ENCODE measurements at places on chromosomes 12 and 14.

DNA sequence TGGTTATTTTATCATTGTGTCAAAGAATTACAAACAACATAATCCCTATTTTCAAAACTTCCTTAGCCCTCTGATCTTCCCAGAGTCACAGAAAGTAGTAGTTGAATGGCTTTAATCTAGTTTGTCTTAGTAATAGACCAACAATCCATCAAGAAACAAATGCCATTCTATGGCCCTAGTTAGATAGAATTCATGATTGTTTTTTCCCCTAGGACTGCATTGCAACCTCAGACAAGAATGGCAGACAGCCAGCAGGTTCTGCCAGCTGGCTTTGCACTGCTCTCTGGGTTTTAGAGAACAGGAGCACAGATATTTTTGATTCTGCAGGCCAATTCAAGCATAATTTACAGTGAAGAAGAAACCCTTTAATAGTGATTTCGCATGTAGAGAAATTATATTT is 33.8 kb downstream of the SYT1 start:
- DNase-seq, result no peak

DNA sequence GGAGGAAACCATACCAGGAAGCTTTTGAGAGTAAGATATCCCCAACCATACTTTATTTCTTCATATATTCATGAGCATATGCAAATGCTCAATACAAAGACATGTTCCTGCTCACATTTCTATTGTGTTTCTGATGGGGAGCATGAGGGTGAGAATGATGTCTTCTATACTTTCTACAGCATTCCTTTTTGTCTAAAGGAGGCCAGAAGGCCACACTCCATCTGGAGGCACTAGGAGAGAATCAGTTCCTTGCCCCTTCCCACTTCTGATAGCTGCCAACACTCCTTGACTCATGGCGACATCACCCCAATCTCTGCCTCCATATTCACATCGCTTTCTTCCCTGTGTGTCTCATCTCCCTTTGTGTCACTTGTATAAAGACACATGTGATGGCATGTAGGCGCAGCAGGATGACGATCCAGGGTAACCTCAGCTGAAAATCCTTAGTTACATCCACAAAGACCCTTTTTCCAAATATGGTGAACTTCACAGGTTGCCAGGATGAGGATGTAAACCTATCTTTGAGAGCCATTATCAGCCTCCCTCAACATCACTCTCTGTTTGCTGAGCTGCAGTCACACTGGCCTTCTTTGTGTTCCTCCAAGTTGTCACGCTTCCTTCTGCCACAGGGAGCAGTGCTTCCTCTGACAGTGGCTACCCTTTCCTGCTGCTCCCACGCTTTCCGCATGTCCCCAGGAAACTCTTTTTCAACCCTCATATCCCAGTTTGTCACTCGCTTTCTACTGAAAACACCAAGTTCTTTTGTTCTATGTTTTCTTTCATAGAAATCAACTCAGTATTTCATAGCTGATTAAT is 96.9 kb downstream of the STXBP6 start:
- no peak for DNase-seq

DNA sequence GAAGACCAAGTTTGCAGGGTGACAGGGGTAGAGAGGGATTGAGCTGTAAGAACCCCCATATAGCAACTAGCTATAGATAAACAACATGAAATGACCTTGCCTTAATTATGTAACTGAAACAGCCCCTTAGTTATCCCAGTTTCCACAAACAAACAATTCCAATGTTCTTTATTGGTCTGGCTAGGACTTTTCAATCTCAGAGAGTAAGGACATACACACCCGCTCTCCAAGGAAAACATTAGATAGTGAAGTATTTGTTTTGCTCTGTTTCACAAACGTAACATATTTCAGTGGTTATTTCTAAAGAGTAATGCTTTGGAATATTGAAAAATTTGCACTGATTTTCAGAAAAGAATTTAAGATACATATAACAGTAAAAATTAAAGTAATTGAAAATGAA is 51.6 kb upstream of the GTF2A1 start:
- no peak for DNase-seq

- no peak for DNase-seq
Observed at GRCh38 chr12:19894050-19894449, 454.8 kb downstream of the AEBP2 start.

GRCh38 chr12:132566516-132567131 is 43.8 kb downstream of the LRCOL1 start:
- no peak for DNase-seq

DNA sequence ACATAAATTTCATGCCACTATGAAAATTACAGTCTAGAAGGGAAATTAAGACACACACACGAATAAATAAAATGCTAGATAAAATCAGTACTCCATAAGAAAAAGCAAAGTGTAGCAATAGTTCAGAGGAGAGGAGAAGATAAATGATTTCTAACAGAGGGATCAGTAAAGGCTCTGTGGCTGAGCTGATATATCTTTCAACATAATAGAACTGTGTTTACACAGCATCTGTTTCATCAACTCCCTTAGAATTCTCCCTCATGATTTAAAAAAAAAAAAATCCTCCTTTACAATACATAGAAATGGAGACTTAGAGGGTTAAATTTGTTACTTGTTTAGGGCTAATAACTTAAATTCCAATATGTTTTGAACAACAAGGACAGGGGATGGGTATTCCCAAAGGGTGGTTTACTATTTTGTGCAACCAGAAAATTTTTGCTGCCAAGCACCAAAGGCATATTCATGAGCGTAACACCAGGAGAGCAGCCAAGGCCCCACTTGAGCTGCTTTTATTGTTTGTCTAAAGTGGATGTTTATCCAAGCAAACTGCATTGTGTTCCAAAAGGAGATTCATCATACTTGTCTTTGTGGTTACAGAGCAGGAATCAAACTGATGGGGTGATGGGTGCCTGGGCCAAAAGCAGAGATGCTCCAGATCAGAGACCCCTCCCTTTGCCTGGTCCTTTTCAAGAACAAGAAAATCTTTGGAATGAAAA is 162.7 kb downstream of the BMP4 start:
- DNase-seq, result no peak

DNA sequence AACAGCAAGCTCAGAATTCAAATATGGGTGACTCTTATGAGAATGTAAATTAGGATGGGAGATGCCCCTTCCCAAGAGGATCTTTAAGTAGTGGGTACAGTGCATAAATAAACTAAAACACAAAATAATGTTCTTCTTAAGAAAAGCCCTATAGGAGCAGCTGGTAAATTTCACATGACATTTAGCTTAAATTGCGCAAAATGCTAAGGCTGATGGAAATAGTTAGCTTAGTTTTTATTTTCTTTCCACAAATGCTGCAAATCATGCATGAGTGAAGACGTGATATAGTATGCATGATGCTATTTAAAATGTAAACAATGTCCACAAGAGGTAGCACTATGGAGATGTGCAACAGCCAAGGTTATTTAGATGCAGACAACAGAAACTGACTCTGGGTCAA is 328.1 kb downstream of the ATP23 start:
- no peak for DNase-seq

GRCh38 chr12:12156116-12156515 is 85.4 kb downstream of the BCL2L14 start:
- no peak for DNase-seq

- no peak for DNase-seq
Observed at GRCh38 chr12:107242189-107242588, 148.8 kb upstream of the CRY1 start.

DNA sequence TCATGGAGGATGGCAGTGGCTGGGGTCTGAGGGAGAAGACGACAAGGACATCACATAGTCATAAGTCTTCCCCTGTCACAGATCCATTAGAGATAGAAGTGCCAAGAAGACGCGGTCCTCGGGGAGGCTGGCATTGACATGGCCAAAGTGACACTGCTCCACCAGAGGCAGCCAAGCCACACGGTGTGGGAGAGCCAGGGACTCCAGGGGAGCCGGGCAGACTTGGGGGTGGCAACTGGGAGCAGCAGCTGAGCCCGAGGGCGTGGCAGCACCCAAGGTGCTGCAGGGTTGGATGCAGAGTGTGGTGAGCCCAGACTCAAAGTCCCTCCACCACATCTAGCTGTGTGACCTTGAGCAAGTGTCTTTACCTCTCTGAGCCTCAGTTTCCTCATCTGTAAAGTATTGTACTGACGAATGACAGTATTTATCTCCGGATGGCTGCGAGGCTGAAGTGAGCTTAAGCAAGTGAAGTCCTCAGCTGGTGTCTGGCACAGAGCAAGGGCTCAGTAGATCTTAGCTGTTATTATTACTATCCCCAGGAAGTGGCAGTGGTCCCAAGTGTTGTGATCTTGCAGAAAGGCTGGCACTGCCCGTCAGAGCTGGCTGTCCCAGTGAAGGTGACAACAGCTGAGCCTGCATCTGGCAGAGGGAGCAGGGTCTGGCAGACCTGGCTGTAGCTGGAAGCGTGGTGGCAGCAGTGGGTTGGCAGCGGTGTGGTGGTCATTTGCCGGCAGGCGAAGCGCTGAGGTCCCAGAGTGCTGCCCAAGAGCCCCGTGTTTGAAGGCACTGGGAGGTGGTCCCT is 54.9 kb downstream of the ZNF664 start:
- DNase-seq, result no peak

- no peak for DNase-seq
Observed at GRCh38 chr12:110233212-110233903, 47.7 kb upstream of the ATP2A2 start.

DNA sequence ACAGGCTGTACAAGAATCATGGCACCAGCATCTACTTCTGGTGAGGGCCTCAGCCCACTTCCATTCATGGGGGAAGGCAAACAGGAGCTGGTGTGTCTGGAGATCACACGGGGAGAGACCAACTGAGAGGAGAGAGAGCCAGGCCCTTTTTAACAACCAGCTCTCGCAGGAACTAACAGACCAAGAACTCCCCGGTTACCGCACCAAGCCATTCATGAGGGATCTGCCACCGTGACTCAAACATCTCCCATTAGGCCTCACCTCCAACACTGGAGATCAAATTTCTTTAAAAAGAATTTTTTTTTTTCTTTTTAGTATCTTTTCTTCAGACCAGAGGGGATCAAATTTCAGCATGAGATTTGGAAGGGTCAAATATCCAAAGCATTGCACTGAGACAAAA is 16.7 kb upstream of the AQP2 start:
- DNase-seq, result no peak

- DNase-seq, result no peak
Observed at GRCh38 chr12:106980944-106981343, 6.0 kb downstream of the MTERF2 start.

- DNase-seq, result no peak
Observed at GRCh38 chr12:19548834-19549233, 109.5 kb downstream of the AEBP2 start.

GRCh38 chr12:103128862-103129501 is 171.5 kb downstream of the ASCL1 start:
- no peak for DNase-seq

- no peak for DNase-seq
Observed at GRCh38 chr12:94648578-94648977, 1.8 kb downstream of the TMCC3 start.

DNA sequence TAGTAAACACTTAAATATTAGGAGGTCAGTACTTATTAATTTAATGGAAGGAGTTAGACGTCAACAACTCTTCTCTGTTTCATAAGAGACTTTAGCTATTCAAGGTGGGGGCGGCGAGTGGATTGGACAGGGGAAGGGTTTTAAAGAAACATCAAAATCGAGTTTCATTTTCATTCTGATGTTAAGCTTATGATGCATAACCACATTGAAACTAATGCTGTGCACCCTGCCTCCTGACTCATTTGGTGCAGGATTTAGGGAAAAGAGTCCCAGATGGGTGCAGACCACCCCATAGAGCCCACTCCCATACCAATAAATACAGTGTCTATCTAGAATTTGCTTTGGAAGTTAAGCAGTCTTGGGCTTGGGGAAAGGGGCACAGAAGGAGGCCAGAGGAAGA is 7.4 kb downstream of the ZBTB39 start:
- no peak for DNase-seq

- no peak for DNase-seq
Observed at GRCh38 chr14:103361867-103362266, 23.3 kb upstream of the MARK3 start.

DNA sequence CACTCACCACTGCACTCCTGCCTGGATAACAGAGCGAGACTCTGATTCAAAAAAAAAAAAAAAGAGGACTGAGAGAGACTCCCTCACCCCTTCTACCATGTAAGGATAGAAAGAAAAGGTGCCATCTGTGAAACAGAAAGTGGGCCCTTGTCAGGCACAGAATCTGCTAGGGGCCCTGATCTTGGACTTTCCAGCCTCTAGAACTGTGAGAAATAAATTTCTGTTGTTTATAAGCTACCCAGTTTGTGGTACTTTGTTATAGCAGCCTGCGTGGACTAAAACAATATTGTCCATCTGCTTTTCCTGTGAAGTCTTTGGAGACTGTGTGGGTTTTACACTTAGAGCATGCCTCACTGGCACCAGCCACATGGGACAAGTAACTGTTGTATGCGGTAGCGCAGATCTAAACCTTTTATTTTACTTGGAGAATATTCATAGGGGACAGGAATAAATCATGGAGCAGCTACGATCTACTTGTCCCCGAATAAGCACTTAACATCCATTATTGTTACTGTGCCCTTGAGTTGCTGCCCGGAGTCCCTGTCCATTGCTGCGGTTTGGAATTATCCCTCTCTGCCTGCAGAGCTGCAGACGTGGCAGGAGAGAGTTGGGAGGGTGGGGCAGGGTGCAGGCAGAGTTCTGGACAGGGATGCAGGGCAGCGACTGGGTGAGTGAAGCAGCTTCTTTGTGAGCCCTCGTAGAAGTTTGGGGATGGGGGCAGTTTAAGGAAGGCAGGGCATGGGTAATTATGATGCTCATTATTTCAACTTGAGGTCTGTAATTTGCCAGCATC is 52.4 kb upstream of the STON2 start:
- no peak for DNase-seq

- DNase-seq, result no peak
Observed at GRCh38 chr12:58914457-58914856, 5.8 kb downstream of the LRIG3 start.

DNA sequence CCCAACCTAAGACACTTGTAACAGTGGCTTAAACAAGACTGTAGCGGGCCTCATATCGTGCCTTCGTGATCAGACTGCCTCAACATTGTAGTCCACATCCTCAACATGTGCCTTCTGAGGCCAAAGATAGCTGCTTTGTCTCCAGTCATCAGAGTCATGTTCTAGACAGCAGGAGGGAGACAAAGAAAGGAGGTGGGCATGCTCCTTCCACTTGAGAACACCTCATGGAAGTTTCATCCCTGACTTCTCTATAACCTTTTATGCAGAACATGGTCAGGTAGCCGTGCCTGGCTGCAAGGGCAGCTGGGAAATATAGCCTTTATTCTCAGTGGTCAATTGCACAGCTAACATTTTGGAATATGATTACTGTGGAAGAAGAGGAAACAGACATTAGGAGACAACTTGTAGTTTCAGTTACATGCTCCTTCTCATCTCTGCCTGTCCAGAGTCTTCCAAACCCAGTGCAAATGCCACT is 25.3 kb upstream of the DHRS2 start:
- no peak for DNase-seq

GRCh38 chr14:105207460-105207901 is 26.4 kb upstream of the NUDT14 start:
- DNase-seq, result no peak

- no peak for DNase-seq
Observed at GRCh38 chr12:43325786-43326185, 226.2 kb downstream of the ADAMTS20 start.

GRCh38 chr12:55745361-55746173 is 2.6 kb downstream of the GDF11 start:
- DNase-seq, result no peak

- no peak for DNase-seq
Observed at GRCh38 chr14:56241461-56241860, 123.2 kb downstream of the PELI2 start.

GRCh38 chr14:102729268-102729667 is 48.0 kb upstream of the TRAF3 start:
- DNase-seq, result no peak

All from CD4-positive, alpha-beta T cell treated with Interleukin-4 for 1 hour (primary cell).